PC-3 (cell line): ENCODE measurements at places on chromosomes 1 and 21. TPM values are rescaled to one million over a fixed set of nuclear protein-coding genes. Genes with fewer than 3 reads are reported as not detected.

Gene SPRR2G
- total RNA-seq = not detected in 2 replicates

Gene CNKSR1
- total RNA-seq = 32.1 and 34.5 TPM in 2 replicates

Gene OR2L13
- total RNA-seq = not detected in 2 replicates

Gene RIPPLY3
- 10.0 and 11.4 TPM in 2 replicates for total RNA-seq

Gene DCST1
- not detected in 2 replicates for total RNA-seq

Gene S100B
- not detected in 2 replicates for total RNA-seq

Gene ATP1A2
- not detected in 2 replicates for total RNA-seq

Gene GPR137B
- 0.69 and 2.3 TPM in 2 replicates for total RNA-seq

Gene KRTAP11-1
- total RNA-seq = not detected in 2 replicates

Gene SLAMF8
- not detected in 2 replicates for total RNA-seq
